ENCODE measurements at places on chromosomes 11 and 22.

- DNase-seq, result no peak
Measured at GRCh38 chr22:19176175-19176643, 2.3 kb downstream of the SLC25A1 start.

DNA sequence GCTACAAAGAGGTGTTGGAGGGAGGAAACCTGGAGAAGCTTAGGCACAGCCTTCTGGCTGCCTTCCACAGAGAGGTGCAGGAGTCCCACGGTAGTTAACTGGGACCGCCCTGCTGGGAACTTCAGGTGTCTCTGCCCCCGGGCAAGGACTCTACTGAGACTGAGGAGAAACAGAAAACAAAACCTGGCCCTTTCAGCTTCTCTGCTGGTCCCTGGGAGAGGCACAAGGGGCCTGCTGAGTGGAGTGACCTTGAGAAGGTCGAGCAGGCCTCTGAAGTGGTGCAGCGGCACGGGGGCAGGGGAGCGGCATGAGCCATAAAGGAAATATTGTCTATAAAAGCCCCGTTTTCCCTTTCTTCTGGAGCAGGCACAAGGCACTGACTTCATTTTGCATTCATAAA, 38.9 kb downstream of the NTM start:
- DNase-seq, result no peak

GRCh38 chr22:41050883-41051282, 41.5 kb upstream of the EP300 start:
- no peak for DNase-seq

DNA sequence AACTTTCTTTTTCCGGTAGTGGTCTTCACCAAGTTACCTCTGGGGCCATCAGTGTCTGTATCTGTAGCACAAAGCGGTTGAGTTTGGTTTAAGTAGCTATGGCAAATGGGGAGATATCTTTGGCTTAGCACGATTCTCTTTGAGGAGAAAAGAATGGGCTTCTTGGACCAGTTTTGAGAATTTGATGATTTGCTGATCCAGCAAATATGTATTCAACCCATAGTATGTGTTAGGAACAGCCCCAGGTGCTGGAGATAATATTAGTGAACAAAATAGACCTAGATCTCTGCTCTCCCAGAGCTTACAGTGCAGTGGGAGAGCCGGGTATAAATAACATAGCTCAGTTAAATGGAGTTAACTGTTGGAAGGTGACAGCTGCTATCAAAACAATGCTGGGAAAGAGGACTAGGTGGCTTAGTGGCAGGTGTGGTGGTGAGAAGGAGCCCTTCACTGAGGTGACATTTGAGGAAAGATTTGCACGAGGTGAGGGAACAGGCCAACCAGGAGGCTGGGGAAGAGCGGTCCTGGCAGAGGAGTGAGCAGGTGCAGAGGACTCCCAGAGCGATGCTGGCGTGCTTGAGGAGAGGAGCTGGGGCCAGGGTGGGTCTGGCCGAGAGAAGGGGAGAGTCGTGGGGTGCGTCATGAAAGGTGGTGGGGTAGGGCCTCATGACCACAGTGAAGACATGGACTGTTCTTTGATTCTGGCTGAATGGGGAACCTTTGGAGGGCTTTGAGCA, 5.0 kb downstream of the TBC1D22A start:
- DNase-seq, result no peak

DNA sequence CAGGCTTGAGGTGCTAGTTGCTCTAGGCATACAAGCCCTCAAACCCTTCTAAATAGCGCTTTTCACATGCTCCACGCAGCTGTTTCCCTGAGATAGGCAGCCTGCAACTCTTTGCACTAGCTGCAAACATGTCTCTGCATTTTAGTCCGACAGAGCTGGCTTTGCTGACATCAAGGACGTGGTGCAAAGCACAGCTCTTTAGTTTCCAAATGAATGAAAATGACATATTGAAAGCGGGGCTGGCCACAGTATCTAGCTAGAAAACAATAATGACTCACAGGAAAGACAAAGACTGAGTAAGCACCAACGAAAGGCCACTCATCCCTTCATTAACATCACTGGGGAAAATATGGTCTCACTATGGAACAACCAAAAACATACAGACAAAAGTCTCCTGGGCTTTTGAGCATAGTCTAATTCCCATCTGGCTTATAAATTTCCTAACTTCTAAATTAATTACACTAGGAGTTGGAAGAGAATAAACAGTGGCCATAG, 15.3 kb upstream of the ZC3H12C start:
- peak; percentile 72 for DNase-seq

DNA sequence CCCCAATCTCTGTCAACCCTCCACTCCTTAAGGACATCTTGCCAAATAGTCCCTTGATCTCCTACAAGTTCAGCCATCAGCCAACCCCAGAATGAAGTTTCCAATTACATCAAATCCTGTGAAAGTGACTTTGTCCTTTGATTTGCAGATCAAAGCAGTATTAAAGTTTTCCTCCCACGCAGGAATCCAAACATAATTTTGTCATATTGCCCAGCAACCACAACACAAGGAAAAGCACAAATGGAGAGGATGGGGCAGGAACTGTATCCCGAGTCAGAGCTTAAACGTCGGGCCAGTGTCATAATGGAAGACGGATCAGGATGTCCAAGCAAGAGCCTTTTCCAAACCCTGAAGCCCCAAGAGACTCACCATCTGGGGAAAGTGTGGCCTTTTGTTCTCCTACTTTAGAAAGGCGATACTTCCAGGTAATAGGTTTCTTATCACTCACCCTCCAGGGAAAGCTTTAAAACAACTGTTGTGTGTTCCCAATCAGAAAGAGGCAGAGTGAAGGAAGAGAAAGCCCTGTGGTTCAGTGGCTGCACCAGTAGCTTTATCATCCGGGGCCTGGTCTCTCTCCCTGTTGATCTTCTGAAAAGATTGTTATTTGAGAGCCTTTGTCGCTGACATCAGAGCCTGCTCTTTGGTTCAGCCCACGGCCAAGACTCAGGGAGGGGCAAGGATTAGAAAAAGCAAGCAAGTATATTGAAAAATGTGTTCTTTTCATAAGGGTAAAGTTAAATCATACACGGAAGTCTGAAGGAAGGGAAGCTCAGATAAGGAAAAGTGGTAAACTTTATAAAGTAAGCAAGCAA, 41.7 kb downstream of the EXPH5 start:
- DNase-seq, result no peak

- peak; percentile 47 for DNase-seq
Measured at GRCh38 chr11:116879800-116880625, 42.6 kb upstream of the APOA1 start.

DNA sequence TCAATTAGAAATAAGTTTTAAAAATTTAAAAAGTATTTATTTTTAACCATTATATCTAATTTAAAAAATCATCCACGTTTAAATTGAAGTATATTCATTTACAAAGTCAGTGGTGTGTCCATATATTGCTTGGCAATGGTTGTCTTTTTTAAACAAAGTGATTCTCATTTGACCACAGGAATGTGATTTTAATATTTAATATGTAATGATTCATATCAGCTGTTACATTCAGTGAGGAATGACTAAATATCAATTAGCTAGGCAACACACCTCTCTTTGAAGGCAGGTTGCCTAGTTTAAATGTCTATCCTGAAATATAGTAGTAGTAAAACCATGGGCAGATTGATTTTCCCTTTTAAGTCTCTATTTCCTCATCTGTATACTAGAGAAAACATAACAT, 392.2 kb upstream of the CCDC179 start:
- DNase-seq, result no peak

DNA sequence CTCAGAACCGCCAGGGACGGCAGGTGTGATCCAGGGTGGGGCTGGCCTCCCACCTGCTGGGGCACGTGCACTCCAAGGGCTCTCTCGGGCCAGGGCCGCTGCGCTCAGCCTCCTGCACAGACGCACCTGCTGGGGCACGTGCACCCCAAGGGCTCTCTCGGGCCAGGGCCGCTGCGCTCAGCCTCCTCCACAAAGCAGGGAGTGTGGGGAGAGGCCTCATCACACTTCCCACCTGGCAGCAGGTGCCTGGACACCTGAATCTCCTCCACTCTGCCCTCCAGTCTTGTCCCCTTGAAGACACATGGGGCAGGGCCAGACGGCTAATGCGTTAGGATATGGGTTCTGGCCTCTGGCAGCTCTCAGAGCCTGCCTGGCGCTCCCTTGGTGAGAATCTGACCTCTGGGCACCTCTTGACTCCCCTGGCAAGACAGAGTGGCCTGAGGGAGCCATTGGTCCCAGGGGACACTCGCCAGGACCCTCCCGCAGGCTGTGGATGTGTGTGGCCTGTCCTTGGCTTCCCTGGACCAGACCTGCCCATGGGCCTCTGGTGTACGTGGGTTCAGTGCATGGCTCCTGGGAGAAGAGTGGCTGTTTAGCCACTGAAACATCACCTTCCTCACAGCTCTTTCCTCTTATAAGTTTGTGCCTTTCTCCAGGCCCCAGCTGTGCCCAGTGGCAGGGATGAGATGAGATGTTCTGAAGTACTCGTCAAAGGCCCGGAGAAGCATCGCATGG, 73.5 kb downstream of the BRD1 start:
- DNase-seq, result no peak

DNA sequence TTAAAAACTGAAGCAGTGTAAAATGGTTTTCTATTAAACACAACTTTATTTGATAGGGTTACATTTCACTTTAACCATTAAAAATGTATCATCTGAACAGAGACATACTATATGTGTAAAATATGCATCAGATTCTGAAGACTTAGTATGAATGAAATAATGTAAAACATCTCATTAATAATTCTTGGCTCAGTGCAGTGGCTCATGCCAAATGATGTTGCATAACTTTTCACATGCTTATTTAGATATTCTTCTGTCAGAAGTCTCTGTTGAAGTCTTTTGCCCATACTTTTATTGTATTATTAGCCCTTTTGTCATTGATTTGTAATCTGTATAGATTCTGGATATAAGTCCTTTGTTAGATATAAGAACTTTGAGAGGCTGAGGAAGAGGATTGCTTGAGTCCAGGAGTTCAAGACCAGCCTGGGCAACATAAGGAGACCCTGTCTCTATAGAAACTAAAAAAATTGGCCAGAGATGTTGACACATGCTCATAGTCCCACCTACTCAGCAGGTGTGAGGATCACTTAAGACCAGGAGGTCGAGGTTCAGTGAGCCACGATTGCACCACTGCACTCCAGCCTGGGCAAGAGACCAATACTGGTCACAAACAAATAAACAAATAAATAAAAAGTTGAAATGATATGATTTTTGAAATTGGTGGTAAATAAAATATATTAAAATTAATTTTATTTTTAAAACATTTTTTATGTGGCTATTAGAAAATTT, 73.8 kb upstream of the PARVA start:
- no peak for DNase-seq

DNA sequence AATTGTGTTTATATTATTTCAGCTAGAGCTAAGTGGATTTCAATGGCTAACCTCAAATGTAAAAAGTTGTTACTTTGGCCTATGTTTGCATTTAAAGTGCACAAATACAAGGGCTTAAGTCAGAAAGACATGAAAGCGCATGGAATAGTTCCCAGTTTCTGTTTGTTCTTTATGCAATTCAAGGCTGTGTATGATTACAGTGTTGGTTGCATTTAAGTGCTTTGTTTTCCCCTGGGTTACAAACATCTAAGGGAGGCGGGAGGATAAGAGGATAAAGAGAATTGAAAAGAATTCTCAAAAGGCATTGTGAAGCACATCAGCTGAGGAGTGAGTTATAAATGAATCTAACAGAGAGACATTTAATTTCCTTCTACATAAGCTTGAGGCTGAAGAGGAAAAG, 453.4 kb downstream of the NTM start:
- DNase-seq, result no peak

DNA sequence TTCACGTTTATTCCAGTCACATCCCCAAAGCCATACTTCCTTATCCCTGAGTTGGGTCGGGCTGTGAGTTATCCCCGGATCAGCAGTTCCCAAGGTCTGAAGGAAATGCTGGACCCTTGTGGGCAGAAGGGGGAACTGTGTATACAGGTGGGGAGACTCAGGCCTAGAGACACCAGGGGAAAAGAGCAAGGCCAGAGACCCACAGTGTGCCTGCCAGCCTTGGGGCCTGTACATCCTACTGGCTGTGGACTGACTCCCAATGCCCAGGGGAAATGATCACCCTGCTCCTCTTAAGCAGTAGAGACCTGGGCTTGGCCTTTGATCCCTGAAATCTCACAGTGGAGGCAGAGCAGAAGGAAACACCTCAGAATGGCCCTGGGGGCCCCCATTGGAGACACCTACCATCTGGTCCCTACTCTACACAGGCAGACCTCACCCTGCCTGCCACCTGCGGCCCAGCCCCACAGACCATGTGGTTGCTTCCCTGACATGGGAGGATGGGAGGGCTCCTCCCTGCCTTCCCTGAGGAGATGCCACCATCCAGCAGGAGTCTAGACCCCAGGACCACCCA, 1.3 kb downstream of the SELENOM start:
- DNase-seq, result no peak

- DNase-seq, result no peak
Measured at GRCh38 chr11:93525601-93526345, 17.4 kb downstream of the SMCO4 start.

DNA sequence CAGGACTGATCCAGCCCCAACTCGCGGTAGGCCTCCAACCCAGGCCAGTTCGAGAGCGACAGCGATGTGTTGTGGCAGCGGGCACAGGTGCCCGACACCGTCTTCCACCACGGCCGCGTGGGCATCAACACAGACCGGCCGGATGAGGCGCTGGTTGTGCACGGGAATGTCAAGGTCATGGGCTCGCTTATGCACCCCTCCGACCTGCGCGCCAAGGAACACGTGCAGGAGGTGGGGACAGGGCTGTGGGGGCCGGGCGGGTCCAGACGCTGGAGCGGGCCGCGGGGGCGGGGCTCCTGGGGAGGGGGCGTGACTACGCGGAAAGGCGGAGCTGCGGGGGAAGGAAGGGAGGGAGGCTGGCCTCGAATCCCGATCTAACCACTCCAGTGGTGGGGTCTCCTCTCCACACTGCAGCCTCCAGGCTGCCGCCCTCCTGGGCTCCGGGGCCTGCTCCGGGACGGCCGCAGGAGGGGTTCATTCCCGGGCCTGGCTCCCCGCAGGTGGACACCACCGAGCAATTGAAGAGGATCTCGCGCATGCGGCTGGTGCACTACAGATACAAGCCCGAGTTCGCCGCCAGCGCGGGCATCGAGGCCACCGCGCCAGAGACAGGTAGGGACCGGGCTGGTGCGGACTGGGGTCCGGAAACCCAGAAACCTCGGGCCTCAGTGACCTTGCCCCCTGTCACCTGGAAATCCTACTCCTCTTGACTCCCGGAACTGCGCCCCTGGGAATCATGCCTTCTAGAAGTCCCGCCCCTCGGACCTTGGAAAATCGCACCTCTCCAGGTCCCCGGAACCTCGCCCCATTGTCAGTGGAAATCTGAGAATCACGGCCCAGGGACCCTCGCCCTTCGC, 14.9 kb downstream of the TMEM258 start:
- DNase-seq, result no peak

DNA sequence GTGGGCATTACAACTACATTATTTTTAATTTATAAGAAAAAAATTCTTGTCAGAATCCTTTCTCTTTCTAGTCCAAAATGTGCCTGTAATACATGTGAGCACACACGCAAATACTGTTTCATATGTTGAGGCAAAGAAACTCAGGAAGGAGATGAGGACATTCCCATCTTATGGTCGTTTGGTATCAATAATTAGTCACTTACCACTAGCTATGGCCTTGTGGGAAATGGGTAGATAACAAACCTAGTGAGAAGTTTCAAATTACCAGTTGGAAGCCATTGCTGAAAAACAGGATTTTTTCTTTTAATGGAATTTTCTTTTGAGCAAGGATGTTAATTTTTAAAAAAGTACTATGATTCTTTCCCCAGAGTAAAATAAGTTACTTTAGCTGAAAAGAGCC, 25.7 kb downstream of the AMOTL1 start:
- peak; percentile 9 for DNase-seq
